ENCODE measurements at places on chromosomes 1 and 21.

DNA sequence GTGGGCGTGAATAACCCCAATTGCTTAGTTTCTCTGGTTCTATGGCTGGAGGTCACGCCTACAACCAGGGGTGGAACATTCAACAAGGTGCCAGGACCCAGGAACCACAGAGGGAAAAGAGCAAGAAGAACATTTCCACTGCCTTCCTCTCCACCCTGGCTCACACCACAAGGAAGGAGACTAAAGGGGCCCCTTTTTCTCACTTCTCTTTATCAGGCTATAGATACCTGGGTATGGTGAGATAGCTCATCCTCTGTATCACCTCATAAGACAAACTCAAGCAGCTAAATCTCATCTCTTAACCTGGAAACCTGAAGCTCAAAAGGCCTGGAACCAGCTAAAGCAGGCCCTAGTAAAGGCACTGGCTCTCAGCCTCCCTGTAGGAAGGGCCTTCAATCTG lies 438.8 kb upstream of the OLFM3 start:
- ATAC-seq: no peak

- no peak for ATAC-seq
These were observed 87.7 kb downstream of the LTN1 start for GRCh38 chr21:28904961-28905435.

GRCh38 chr1:236303675-236304074 lies 21.9 kb upstream of the ERO1B start:
- no peak for ATAC-seq

GRCh38 chr1:109357616-109358015 lies 40.1 kb downstream of the SORT1 start:
- ATAC-seq: no peak

All from activated T-helper 17 cell treated with anti-CD3 and anti-CD28 coated beads, Interleukin-2, amount 50 U/mL, for 72 hours (primary cell).